ENCODE measurements at places on chromosomes 5 and 9.

GRCh38 chr9:34380511-34381315 lies 4.0 kb upstream of the MYORG start:
- no peak for DNase-seq

DNA sequence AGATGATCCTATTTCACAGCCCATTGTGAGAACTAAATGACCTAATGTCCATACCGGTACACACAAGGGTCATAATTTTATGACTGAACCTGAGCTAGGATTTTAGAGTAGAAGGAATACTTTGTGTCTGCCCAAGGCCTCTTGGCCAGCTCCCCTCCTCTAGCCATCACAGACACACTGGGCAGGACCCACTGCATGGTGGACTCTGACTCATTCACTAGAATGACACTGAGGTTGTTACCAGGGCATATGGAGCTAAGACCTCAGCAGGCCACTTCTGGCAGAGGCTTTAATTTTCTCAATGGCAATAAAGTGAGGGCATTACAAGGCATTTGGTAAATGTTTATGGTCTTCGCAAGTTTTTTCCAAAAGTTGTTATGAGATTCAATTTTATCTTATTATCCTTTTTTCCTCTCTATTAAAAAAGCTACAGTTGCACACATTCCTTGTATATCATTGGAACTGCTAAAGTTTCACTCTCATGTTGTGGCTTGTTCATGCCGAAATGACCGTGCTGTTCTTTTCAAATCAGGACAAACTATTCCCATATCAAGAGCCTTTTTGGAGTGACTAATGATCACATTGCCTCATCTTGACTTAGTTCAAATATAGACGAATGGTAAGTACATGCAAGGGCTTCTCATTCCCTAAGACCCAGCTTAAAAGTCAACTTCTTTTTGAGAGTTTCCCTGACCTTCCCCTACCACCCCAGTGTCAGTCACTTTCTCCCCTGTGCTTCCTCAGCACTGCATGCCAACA lies 595.7 kb downstream of the ACTL7B start:
- DNase-seq, result peak; percentile 77

GRCh38 chr9:116757030-116757429 lies 69.9 kb downstream of the TRIM32 start:
- no peak for DNase-seq

- no peak for DNase-seq
Measured at GRCh38 chr5:40784027-40784653, 14.0 kb downstream of the PRKAA1 start.

- no peak for DNase-seq
Measured at GRCh38 chr5:83688281-83688680, 32.4 kb downstream of the HAPLN1 start.

DNA sequence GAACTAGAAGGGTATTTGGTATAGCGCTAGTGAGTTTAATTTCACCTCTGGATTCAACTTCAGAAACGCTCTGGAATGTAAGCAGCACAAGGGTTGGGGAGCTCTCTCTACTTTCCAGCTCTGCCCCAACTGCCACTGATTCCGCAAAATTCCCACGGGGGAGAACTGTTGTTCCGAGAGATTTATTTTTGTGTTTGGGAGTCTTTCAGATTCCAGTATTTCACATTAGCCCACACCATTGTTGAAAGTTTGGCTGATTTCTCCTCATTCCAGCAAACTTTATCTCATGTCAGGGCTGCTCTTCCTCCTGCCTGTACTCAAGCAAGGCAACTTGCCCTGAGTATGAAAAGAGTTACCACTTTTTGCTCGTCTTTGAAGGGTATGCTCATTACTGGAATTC lies 198.5 kb upstream of the EGFLAM start:
- no peak for DNase-seq

GRCh38 chr5:61765471-61765870 lies 433.4 kb downstream of the ZSWIM6 start:
- no peak for DNase-seq

- no peak for DNase-seq
Measured at GRCh38 chr9:98833090-98833956, 25.9 kb downstream of the GALNT12 start.

- DNase-seq, result no peak
Measured at GRCh38 chr5:18749763-18750162, 1115.5 kb downstream of the TAF11L14 start.

DNA sequence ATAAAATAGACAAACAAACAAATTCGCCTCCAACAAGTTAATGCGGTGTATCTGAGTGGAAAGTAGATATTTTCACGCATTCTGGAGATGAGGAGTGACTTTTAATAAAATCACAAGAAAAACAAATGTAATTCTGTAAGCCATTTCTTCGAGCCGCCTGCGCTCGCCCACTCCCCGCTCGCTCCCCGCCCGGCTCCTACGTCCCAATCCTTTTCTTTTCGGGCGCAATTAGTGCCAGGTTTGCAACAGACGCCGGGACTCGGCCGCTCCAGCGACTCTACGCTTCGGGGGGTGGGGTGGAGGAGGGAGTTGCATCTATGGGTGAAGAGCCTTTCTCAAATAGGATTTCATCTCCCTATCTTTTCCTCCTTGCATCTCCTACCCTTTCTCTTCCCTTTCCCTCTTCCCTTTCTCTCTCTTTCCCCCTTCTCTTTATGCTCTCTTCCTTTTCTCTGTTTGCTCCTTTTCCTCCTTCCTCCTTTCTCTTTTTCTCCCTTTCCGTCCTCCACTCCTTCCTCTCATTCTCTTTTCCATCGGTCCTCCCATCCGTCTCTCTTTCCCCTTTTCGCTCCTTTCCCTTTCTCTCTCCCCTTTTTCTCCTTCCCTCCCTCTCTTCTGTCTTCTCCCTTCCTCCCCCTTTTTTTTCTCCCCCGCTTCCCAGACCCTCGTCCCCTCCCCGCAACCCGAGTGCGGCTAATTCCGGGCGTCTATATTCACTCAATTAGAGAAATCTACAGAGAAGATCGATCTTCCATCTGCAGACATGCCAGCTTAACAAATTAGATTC lies 6.1 kb upstream of the OTP start:
- no peak for DNase-seq

- no peak for DNase-seq
Measured at GRCh38 chr5:43245724-43246385, 53.8 kb downstream of the NIM1K start.

DNA sequence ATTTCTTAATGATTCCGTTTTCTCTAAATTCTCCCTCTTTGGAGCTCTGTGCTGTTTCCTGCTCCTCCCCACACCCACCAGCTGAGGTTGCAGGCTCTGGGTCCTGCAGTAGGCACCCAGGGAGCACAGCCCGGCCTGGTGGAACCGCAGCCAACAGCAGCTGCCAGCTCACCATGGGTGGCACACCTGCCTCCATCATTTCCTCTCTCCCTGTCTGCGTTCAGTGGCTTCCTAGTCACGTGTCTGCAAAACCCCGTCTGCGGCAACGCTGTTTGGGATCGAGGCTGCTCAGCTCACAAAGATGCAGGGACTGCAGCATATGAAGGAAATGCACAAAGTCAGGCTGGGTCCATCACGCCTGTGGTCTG lies 367.8 kb downstream of the IRX2 start:
- DNase-seq, result no peak

- DNase-seq, result no peak
Measured at GRCh38 chr5:133757396-133757945, 145.1 kb upstream of the FSTL4 start.

DNA sequence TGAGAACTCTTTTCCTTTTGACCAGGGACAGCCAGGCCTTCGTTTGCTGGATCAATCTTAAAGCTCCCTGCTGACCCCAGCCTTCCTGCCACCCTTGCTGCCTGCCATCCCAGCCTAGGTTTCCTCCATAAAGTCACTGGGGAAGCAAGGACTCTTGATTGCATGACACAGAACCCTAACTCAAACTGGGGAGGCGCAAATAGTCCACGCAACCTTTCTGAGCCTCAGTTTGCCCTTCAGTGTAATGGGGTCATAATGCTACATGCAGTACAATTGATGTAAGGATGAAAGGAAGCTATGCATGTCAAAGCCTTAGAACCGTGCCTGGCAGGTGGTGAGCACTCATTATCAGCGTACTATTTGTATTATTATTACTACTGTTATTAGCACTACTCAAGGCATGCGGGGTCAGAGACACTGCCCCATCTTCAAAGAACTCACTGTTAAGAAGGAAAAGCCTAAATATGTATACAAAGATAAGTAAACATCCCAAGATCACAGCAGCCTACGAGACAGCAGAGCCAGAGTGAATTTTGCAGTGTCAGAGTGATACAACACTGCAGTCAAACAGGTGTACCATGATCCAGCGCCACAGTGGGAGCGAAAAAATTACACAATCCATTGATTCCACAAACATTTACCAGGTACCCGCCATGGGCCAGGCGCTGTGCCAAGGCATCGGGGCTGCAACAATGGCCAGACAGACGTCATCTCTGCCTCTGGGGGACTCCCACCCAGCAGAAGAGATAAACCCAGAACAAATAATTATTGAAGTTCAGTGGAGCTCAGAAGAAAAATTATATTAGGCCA lies 16.9 kb upstream of the CPLX2 start:
- no peak for DNase-seq

DNA sequence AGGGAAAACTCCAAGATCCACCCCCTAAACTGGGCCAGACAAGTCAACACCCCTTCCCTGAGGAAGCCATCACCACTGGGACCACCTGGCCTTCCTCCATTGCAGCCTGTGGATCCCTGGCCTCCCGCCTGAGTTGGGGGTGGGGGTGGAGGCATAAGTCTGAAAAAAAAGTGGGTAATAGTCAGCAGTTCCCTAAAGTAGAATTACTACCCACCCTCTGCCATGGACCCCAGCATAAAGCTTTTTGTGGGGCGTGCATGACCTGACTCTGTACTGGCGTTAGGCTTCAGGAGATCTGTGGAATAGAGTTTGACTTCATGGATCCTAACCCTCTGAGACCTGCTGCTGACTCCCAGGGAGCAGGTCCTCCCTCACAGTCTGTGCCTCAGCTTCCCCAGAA lies 2.0 kb upstream of the CXXC5 start:
- DNase-seq, result no peak

- DNase-seq, result no peak
Measured at GRCh38 chr5:133321833-133322420, 270.1 kb downstream of the HSPA4 start.

DNA sequence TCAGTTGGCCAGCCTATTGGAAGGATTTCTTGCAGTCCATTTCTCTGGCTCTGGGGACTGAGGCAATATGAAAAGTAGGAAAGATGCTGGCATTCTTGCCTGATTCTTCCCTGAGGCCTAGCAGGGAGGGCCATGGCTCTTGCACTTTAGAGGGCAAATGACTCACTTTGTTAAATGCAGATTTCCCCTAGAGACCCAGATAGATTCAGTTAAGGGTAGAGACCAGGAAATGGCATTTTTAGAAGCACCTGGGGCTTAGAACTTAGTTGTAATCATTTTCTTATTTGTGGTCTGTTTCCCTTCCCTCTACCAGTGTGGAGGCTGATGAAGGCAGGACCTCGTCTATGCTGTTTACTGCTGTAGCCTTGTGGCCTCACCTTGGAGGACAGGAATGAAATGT lies 112.8 kb upstream of the NR3C1 start:
- DNase-seq, result no peak

DNA sequence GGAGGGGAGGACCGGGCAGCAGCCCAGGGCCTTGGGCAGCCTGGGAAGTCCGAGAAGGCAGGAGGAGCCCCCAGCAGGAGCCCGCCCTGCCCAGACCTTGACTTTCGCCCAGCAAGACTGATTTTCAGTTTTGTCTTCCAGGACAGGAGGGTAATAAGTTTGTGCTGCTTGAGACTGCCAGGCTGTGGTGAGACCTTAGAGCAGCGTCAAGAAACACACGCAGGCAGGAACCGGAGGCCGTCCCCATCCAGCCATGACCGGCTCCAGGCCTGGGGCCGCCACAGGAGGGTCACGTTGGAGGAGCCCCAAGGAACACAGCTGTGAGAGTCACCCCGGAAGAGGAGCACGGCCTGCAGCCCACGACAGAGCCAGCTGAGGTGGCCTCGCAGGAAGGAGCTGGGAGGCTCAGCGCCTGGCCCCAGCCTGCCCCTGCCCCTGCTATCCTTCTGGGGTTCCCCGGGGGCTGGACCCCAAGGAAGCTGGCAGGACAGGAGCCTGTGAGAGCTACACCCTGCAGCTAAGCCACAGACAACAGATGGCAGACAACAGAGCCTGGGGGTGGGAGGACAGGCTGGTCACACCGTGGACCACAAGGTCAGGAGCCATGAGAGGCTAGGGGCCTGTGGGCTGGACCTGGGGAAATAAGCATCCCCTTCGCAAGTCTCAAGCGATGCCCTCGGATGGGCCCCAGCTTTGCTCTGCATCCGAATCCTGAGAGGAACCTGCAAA lies 126.0 kb upstream of the FAM120A start:
- DNase-seq, result no peak

DNA sequence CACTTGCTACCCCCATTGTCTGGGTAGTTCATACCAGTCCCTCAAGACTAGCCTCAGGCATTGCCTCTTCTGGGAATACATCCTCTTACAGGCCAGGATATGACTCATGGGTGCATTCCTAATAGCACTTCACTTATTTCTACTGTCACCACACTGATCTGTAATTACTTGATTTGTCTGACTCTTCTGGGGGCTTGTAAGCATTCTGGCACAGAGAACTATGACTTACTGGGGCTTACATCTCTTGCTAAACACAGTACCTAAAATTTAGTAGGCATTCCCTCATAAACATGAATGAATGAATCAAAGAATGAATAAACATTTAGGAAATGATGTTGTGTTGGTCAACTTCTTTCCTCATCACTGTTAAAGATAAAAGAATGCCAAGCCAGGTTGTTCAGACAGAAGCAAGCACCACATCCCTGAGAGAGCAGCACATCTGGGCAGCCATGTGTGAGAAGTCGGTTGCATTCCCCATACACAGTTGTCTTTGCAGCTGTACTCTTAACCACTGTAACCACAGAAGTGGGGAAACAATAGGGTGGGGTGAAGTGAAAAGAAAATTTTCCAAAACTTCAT lies 27.6 kb downstream of the IL7R start:
- DNase-seq, result peak; percentile 60

DNA sequence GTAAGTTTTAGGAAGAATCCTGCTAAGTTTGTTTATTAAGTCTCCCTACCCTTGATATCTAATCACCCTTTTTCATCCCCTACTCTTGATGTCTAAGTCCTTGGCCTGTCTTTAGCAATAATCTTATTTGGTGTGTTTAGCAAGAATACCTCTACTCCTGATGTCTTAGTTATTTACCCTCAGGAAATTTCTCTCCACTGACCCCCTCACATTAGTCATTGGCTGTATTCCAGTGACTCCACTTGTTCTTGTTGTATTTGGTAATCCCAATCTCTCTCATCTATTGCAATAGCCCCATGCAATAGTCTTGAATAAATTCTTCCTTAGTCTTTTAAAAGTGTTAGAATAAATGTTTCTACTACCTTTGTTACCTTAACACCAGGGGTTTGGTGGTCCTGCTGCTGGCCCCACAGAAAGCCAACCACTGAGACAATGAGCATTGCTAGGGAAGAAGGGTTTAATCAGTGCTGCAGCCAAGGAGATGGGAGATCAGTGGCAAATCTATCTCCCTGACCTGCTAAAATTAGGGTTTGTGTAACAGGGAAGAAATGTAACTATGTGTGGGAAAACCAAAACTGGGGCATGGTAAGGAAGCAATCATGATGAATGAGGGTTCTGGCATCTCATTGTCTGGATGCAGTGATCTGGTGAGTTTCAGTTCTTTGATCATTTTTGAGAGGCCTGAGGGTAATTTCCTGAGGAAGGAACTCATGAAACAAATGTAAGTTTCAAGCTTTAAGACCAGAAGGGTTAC lies 236.4 kb upstream of the DAB2 start:
- no peak for DNase-seq
